ENCODE measurements at places on chromosomes 7 and 10. TPM values are rescaled to one million over a fixed set of nuclear protein-coding genes. Genes with fewer than 3 reads are reported as not detected.

GRCh38 chr10:96358851-96359540 lies at the start of gene OPALIN:
Gene OPALIN (minus strand): TSS chr10:96359002. CDS start chr10:96358896, 106 bp downstream.
- DNase-seq: no peak

GRCh38 chr7:26691406-26691805 lies 173.0 kb downstream of the SKAP2 start:
- DNase-seq: no peak

DNA sequence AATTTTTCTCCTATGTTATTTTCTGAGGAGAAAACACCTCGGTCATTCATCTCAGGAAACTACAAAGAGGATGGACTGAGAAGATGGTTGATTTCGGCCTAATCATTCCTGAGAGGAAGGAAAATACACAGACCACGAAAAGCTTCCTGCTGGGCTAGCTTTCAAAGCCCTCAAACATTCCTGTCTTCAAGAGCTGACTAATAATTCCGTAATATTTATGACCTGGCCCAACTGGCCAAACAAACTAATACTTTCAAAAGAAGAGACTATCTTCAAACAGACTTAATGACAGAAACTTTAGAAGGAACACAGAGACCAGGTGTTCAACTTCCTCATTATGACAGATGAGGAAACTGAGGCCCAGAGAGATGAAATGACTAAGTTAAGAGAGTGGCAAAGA lies 215.1 kb upstream of the FRMD4A start:
- DNase-seq: no peak

GRCh38 chr7:134362587-134363483 lies 46.1 kb upstream of the SLC35B4 start:
- no peak for DNase-seq

DNA sequence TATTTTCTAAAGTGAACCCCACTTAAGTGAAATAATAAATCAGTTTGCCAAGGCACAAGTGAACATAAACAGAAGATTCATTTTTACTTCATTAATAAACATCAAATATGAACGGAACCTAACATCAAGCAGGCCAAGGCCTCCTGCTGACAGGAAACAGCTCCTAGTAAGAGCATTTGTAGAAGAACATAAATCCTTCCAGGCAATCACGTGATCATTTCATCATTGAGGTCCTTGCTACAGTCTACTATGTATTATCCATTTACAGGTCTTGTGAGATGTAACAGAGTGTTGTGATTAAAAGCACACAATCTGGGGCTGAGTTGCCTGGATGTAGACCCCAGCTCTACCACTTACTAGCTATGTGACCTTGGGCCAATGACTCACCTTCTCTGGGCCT lies 70.6 kb downstream of the CALD1 start:
- no peak for DNase-seq

DNA sequence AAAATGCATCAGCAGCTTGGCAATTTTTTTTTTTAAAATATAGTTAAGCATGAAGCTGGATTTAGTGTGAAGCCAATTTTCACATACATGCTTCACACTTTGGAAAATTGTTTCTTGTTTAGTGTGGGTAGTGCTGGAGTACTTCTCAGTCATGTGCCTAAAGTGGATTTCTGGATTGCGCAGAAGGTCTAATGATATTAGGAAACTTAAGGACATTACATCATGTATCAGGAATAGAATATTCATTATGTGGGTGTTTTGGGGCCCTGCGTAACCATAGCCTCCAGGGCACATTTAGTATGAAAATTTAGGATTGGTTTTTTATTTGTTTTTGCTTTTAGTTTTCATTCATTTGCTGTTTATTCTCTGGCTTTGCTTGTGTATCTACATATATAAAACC lies 28.8 kb upstream of the BNIP3 start:
- no peak for DNase-seq

- DNase-seq: no peak
These were observed 461 bp upstream of the HTRA1 start for GRCh38 chr10:122460891-122461293.

GRCh38 chr7:80630608-80631405 lies 7.6 kb upstream of the CD36 start:
- DNase-seq: no peak

GRCh38 chr10:74382663-74383062 lies 231.6 kb downstream of the ADK start:
- DNase-seq: no peak

GRCh38 chr7:7647495-7648036 lies 7.0 kb downstream of the UMAD1 start:
- DNase-seq: no peak

GRCh38 chr7:14585232-14585631 lies 317.3 kb downstream of the DGKB start:
- DNase-seq: no peak

DNA sequence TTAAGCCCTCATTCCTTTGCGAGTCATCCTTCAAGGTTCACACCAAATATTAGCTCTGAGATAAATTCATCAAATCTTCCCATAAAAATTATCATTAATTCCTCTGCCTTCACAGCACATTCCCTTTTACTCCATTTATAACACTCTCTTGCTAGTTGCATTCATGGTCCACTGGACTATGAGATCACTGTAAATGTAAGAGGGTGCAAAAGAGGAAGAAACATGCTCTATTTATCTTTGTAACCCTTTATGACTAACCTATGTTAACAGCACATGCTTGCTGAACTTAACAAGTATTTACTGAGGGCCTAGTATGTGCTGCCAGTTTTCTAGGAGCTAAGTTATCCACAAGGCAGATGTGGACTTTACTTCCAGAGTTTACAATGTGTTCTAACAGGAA lies 86.7 kb upstream of the TMEM168 start:
- no peak for DNase-seq

GRCh38 chr10:44822966-44823365 lies 88.2 kb upstream of the TMEM72 start:
- DNase-seq: no peak

GRCh38 chr7:3533040-3533439 lies 232.0 kb downstream of the SDK1 start:
- DNase-seq: no peak

- no peak for DNase-seq
These were observed 107.7 kb downstream of the CACNA2D1 start for GRCh38 chr7:82335927-82336326.

DNA sequence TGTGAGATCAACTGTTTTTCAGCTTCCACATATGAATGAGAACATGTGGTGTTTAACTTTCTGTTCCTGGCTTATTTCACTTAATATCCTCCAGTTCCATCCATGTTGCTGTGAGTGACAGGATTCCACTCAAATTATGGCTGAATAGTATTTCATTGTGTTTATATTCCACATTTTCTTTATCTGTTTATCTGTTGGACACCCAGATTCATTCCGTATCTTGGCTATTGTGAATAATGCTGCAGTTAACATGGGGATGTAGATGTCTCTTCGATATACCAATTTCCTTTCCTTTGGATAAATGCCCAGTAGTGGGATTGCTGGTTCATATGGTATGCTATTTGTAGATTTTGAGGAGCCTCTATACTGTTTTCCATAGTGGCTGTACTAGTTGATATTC lies 47.9 kb downstream of the GALNT11 start:
- no peak for DNase-seq

- DNase-seq: no peak
These were observed 72.6 kb downstream of the TPK1 start for GRCh38 chr7:144763291-144763690.

GRCh38 chr10:109679478-109679877 lies 243.8 kb downstream of the XPNPEP1 start:
- no peak for DNase-seq

GRCh38 chr10:131805696-131806095 lies 95.1 kb upstream of the PPP2R2D start:
- DNase-seq: no peak

GRCh38 chr7:141674702-141675101 lies 27.3 kb downstream of the DENND11 start:
- DNase-seq: no peak

DNA sequence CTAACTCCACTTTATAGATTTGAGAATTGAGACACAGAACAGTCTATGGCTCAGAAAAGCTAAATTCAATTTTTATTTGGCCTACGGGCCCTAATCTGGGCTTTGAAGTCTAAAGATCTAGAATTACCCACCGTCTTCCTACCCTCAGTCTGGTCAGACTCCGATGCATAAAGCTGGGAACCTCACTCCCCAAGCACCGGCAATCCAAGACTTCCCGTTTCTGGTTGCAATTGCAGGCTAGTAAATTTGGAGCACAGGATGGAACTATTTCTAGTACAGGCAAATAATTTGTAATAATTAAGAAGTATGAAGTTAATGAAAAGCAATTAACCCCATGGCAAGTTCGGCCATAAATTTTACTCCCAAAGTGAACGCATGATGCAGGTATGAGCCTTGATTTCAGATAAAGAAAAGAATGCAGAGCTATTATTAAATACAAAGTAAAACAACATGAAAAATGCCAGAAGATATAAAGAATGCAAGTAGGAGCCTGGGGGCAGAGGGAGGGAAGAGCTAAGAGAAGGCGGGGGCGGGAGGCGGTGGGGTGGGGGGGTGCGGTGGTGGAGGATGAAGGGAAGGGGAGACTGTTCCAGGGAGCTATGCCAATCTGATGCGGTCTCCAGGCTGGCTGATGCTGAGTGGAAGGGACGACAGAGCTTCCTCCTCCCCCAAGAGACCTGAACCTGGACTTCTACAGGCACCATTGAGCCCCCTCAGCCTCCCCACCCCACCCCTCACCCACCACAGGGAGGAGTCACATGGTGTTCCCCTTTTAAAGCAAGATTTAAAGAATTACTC lies 45.1 kb downstream of the BPGM start:
- DNase-seq: no peak

DNA sequence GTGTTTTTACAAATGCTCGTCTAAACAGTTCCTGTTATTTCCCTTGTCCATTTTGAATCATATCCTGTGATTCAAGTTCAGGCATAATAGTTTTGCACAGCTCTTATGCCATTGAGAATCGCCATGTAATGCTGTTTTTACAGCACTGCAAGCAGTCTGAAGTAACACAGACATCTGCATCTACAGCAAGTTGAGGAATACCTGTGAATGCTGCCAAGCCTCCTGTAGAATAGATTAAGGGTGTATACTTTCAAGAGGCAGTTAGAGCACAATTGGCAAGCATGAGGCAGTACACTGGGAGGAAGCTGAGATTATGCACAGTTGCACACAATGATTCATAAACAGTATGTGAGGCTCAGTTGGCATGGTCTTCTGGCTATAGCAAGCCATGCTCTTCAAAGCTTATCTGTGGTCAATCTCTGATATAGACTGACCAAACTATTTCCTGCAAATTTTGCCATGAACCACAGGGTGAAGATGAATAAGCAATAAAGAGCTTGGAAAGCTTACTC lies 121.9 kb upstream of the AKR1E2 start:
- no peak for DNase-seq

- no peak for DNase-seq
These were observed 34.4 kb downstream of the DLG5 start for GRCh38 chr10:77892021-77892739.

DNA sequence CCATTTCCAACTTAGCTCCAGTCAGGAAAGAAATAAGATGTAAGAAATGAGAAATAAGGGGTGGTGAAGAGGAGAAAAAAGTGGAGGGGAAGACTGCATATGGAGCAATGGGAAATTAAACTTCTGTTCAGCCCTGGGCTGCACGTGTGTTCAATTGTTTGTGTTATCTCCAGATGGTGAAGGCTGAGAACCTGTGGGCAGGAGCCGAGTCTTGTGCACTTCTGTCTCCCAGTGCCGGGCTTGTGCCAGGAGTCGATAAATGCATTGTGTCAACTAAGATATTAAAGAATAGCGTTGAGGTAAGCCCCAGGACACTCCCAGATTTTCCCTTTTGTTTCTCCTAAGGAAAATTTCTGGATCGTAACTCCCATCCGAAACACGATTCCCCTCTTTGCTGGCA lies 98.2 kb downstream of the PRLHR start:
- no peak for DNase-seq

DNA sequence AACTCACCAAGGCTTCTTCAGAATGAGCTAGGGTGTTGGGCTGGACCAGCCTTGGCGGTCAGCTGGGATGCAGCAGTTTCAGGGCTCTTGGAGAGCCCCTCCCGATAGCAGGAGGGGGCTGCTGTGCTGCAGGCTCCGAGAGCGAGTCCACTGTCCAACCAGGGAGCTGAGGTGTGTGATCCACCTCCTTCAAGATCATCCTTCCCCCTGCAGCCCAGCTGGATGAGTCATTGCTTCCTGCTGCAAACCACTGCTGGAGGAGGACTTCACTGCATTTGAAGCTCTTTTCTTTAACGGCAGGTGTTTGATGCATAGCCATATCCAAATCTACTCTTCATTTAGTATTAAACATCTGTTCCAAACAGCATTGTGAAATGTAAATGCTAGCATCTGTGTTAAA lies 54.2 kb upstream of the EBF3 start:
- DNase-seq: no peak

- no peak for DNase-seq
These were observed 26.5 kb upstream of the TLL2 start for GRCh38 chr10:96540240-96540639.

DNA sequence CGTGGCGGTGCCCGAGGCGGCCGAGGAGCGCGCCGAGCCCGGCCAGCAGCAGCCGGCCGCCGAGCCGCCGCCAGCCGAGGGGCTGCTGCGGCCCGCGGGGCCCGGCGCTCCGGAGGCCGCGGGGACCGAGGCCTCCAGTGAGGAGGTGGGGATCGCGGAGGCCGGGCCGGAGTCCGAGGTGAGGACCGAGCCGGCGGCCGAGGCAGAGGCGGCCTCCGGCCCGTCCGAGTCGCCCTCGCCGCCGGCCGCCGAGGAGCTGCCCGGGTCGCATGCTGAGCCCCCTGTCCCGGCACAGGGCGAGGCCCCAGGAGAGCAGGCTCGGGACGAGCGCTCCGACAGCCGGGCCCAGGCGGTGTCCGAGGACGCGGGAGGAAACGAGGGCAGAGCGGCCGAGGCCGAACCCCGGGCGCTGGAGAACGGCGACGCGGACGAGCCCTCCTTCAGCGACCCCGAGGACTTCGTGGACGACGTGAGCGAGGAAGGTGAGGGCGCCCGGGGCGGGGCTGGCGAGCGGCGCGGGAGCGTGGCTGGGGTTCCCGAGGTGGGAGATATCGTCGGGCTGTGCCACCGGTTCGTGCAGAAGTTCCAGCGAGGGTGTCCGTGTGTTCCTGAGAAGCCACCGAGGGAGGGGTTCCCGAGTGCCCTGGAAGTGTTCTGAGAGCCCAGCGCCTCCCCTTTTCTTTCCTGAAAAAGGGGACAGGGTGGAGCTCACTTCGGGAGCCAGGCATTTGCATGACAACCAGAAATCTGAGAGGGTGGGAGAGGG lies 495 bp downstream of the EIF3B start:
- DNase-seq: no peak

- no peak for DNase-seq
These were observed 38.2 kb upstream of the ANK3 start for GRCh38 chr10:60427709-60428386.

PNLIPRP1 gene
- not detected for total RNA-seq

CPA2 gene
- total RNA-seq: not detected

SLC26A3 gene
- not detected for total RNA-seq

HECW1 gene
- total RNA-seq: 0.16 TPM

MLXIPL gene
- 0.37 TPM for total RNA-seq

CBLL1 gene
- total RNA-seq: 24.0 TPM

IFIT1B gene
- 2.2 TPM for total RNA-seq

WEE2 gene
- total RNA-seq: 0.42 TPM

PHKG1 gene
- 3.6 TPM for total RNA-seq

FAM25C gene
- not detected for total RNA-seq

TMEM254 gene
- total RNA-seq: 14.8 TPM

EPHA1 gene
- 3.2 TPM for total RNA-seq

CPEB3 gene
- total RNA-seq: 7.4 TPM

CEP55 gene
- 23.6 TPM for total RNA-seq

SFRP4 gene
- 11.2 TPM for total RNA-seq

LIPJ gene
- total RNA-seq: 0.26 TPM

OPN4 gene
- not detected for total RNA-seq

Data from urinary bladder (tissue), 4 donors.